HuH-7 (cell line): ENCODE measurements at places on chromosomes 1 and 21.

DNA sequence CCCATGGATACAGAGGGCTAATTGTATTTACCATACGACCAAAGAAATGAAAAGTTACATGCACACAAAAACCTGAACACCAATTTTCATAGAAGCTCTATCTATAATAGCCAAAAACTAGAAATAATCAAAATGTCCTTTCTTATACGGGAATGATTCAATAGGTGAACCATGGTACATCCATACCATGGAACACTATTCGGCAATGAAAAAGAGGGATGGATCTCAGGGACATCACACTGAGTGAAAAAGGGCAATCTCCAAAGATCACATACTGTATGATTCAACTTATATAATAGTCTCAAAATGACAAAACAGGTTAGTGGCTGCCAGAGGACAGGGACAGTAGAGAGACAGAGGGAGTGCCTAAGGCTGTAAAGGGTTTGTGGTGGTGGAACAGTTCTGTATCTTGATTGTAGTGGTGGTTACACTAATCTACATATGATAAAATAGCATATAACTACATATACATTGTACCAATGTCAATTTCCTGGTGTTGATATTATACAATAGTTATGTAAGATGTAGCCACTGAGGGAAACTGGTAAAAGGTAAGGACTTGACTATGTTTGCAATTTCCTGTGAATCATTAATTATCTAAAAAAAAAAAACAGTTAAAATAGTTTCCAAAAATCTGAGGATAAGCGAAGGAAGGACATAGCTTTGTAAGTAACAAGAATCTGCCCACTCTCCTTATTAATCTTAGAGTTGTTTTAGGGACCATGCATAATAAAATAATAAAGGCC, 3.7 kb downstream of the RSBN1 start:
- DNase-seq: no peak

- DNase-seq: no peak
Observed at GRCh38 chr21:27201197-27201596, 234.3 kb upstream of the ADAMTS5 start.

GRCh38 chr1:52192436-52192835, 50.5 kb downstream of the ZFYVE9 start:
- no peak for DNase-seq

DNA sequence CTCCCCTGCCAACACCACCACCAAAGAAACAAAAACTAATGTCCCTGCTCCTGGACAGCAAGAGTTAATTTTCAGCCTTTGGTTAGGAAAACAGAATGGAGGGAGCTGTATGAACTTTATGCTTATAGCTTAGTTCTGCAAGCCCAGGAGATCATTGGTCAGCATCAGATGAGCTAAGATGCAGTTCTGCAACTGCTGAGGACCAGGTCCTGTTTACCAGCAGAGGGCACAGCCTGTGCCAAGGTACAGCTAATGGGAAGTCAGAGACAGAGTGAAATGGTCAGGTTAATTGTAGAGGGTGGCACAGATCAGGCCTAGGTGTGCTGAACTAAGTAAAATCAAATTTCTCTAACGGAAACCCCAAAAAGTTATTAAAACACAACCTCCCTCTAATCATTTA, 161.3 kb downstream of the ROR1 start:
- no peak for DNase-seq

DNA sequence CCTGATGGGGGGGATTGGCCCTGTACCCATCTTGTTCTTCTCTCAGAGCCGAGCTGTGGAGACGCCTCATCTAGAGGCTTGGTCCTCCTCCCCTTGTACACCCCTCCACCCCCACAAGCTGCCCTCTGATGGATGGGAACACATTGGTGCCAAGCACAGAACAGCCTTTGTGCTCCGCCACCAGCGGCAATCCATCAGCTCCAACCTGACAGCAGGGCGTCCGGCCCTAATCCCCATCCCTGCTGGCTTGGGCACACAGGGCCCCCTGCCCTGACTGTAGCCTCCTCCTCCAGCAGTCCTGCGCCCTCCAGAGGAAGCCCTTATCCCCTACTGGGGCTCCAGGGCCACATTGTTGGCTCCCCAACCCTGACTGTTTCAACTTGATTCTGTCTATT, 3.8 kb upstream of the MYOG start:
- DNase-seq: no peak

DNA sequence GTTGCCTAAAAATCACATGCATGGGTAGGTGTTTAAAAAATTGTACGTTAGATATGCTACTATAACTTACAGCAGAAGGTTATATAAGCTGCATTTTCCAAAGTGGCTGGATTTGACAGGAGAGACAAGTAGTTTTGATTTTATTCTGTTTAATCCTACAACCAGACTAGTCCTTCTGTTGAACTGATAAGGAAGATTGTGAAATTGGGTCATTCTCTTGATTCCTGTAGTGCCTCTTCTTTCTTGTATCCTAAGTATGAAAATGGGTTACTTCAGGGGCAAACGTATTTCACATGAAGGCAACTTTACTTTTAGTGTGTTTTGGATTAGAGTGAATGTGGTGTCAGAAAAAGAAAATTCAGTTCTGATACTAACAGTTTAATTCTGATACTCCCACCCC, 19.0 kb downstream of the CDC42 start:
- no peak for DNase-seq

GRCh38 chr1:78676347-78676982, 26.8 kb downstream of the IFI44 start:
- no peak for DNase-seq

GRCh38 chr1:75345538-75346292, 211.5 kb downstream of the LHX8 start:
- DNase-seq: no peak
